ENCODE measurements at places on chromosomes 16 and 17. TPM values are rescaled to one million over a fixed set of nuclear protein-coding genes. Genes with fewer than 3 reads are reported as not detected.
A peak's percentile ranks its signal among the peaks of the same experiment; 100 is the strongest.

DNA sequence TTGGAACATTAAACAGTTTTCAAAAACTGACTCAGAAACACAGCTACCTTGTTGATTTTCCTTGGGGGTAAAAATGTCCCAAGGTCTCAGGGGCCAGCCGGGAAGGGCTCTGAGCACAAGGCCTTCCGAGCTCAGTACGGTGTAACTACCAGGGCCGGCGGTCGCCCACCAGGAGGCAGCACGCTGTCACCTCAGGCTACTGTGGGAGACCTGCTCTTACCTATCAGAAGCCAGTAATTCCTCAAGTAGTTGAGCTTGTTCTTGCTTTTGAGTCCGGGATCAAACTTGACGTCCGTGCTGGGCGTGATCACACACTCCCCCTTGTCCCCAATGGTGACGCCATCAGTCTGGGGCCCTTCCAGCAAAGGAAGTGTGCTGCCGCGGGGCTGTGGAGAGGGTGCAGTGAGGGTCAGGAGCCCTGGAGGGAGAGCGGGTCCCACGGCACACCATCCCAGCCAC, 43.4 kb upstream of the ICAM2 start:
- H3K27me3 ChIP-seq, result no peaks in the 10 kb centered on the region
- H3K27ac ChIP-seq, result peak overlapping the region; percentile 43
- peaks cover 26% of the 10 kb centered on the region for H3K4me1 ChIP-seq

DNA sequence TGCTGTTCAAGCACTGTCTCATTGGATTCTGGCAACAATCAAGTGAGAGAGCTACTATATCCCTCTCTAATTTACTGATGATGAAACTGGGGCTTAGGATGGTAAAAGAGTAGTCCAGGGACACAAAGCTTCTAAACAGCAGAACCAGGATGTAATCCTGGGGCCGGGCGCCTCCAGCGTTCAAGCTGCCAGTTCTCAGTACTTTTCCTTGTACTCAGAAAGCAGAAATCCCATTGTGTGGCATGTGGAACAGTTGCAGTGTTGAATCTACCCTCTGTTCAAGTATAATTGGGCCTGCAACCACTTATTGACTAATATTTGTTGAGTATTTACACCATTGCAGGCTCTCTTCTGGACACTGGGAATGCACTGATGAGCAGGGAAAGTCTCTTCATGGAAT, 14.5 kb upstream of the CDH13 start:
- no peak overlapping the region for H3K27ac ChIP-seq
- no peaks in the 10 kb centered on the region for H3K27me3 ChIP-seq
- no peak overlapping the region for H3K4me3 ChIP-seq
- no peaks in the 10 kb centered on the region for H3K4me1 ChIP-seq

DNA sequence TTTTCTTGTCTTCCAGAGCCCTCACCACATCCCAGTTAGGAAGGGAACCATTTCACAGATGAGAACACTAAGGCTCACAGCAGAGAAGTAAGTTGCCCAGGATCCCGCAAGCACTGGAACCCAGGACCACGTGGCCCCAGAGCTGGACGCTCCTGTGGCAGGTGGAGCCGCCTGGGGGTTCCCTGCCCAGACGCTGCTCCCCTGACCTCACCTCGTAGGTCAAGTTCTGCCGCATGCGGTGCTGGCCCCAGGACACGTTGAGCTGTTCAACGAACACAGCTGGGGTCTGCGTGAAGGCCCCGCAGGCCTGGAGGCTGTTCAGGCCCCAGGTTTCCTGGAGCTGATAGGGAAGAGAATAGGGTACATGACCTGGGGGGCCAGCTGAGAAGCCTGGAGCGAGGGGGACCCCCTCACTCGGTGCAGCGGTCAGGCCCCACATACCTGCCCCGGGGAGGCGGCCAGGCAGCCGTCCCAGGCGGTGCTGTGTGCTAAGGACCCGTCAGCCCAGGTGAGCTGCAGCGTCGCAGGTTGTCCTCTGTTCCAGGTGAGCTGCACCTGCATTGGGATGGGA, 54.1 kb downstream of the RMI2 start:
- H3K4me3 ChIP-seq, result no peak overlapping the region
- no peaks in the 10 kb centered on the region for H3K4me1 ChIP-seq
- no peak overlapping the region for H3K27ac ChIP-seq
- H3K36me3 ChIP-seq, result no peaks in the 10 kb centered on the region
- DNase-seq, result no peak
- H3K27me3 ChIP-seq, result no peaks in the 10 kb centered on the region

Gene GFAP
- total RNA-seq, result not detected

GRCh38 chr16:72502594-72503005, 330.6 kb upstream of the PMFBP1 start:
- H3K4me3 ChIP-seq, result no peak overlapping the region
- H3K27ac ChIP-seq, result no peak overlapping the region
- no peaks in the 10 kb centered on the region for H3K4me1 ChIP-seq
- H3K36me3 ChIP-seq, result no peaks in the 10 kb centered on the region
- H3K27me3 ChIP-seq, result no peaks in the 10 kb centered on the region

Gene FOXL1
- total RNA-seq, result 0.83 TPM

- no peak overlapping the region for H3K4me3 ChIP-seq
- peaks cover 14% of the 10 kb centered on the region for H3K4me1 ChIP-seq
- H3K36me3 ChIP-seq, result no peaks in the 10 kb centered on the region
- DNase-seq, result no peak
- peaks cover 4% of the 10 kb centered on the region for H3K27me3 ChIP-seq
- peak overlapping the region; percentile 14 for H3K27ac ChIP-seq
Observed at GRCh38 chr17:43745541-43745940, 13.1 kb downstream of the SOST start.

DNA sequence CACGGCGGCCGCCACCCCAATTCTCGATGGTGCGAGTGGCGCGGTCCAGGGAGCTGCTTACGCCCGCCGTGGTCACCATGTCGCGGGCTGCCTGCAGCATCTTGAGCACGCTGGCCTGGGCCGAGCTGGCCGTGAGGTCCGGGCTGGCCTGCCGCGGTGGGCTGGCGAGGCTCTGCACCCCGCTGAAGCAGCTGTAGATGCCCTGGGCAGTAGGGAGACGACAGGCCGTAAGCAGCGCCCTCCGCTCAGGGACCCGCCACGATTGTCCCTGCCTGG, 16.4 kb downstream of the GRIN2C start:
- peaks cover 22% of the 10 kb centered on the region for H3K4me1 ChIP-seq
- H3K27me3 ChIP-seq, result no peaks in the 10 kb centered on the region
- peak overlapping the region; percentile 51 for H3K4me3 ChIP-seq
- no peaks in the 10 kb centered on the region for H3K36me3 ChIP-seq

GRCh38 chr17:44110823-44111633, 12.4 kb downstream of the HDAC5 start:
- H3K27ac ChIP-seq, result peak overlapping the region; percentile 58
- peaks cover 79% of the 10 kb centered on the region for H3K4me1 ChIP-seq
- peak overlapping the region; percentile 54 for H3K4me3 ChIP-seq
- no peaks in the 10 kb centered on the region for H3K27me3 ChIP-seq

DNA sequence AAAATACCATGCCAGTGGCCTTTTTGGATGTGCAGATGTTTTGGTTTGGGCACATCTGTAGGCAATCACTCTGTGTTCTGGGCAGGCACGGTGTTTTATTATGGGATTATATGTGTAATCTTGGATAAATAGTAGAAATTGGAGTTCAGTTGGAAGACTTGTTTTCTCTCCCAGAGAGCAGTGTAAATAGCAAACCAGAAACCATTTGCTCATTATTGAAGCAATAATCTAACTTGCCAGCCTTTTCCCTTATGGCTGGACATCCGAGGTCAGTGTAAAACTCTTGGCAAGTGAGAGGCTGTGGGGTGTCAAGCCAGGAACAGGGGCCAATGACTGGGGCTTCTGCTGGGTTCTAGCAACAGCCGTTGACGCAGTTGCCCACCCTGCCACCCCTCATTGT, 69.9 kb downstream of the IRX3 start:
- no peak overlapping the region for H3K4me3 ChIP-seq
- H3K27me3 ChIP-seq, result peaks cover 5% of the 10 kb centered on the region
- no peaks in the 10 kb centered on the region for H3K4me1 ChIP-seq

DNA sequence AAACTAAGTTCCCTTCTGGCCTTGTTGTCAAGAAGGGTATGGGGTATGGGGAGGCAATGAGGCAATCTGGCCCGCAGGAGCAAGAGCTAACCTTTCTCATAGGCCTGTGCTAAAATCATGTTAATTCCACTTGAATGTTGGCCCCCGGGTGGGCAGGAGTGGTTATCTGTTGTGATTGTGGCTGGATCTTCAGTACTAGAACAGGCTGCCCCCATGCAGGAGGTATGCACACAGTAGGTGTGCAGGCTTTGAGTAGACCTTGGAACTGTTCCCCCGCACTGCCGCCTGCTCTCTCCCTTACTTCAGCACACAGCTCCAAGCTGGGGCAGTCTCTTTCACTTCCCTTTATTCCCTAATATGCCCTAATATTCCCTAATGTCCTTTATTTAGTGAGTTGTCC, 52.4 kb upstream of the TANGO6 start:
- peaks cover 34% of the 10 kb centered on the region for H3K4me1 ChIP-seq
- H3K36me3 ChIP-seq, result no peaks in the 10 kb centered on the region
- no peaks in the 10 kb centered on the region for H3K27me3 ChIP-seq
- no peak overlapping the region for H3K4me3 ChIP-seq
- H3K27ac ChIP-seq, result peak overlapping the region; percentile 44

DNA sequence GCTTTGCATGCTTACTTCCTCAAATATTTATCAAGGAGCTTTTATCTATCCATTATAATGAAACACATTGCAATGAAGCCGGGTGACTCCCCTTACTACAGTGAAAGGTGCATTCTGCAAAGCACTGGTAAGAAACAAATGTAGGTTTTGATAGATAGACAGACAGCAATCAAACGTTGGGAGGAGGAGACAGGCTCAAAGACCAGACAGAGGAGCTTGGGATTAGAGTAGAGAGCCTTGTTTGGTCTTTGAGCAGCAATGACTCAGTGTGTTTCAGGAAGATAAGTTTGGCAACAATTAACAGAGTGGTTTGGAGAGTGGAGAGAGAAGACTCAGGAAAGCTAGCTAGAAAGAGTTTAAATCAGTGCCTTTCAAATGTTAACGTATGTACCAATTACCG, 68.8 kb downstream of the ZNF18 start:
- no peak overlapping the region for H3K4me3 ChIP-seq
- H3K27ac ChIP-seq, result no peak overlapping the region
- no peaks in the 10 kb centered on the region for H3K27me3 ChIP-seq

Gene ACE
- 90.7 TPM for total RNA-seq

DNA sequence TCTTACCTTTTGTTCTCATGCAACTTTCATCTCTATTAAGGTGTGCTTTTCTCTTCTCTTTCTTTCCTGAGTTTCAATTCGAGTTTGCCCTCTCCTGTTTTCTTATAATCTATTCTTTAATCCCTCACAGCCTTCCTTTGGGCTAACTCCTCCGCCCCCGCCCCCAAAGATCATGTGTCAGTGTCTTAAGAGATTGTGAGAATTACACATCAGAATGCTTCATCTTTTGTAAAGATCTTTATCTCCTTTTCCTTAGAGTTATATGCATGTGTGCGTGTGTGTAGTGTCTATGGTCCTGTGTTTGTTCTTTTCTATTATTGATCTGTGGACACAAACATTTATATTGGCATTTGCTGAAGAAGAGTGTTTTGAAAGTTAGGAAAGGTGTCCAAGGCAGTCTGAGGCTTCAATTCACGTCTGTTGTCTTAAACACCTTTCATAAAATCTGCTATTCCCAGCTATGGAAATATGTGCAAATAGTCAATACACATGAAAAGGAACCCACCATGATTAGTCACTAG, 6.1 kb upstream of the ALDH3A2 start:
- no peaks in the 10 kb centered on the region for H3K36me3 ChIP-seq
- no peak overlapping the region for H3K4me3 ChIP-seq
- peaks cover 9% of the 10 kb centered on the region for H3K4me1 ChIP-seq
- H3K27ac ChIP-seq, result no peak overlapping the region

GRCh38 chr17:6479622-6480302, 35.5 kb downstream of the PIMREG start:
- no peak for DNase-seq
- no peak overlapping the region for H3K27ac ChIP-seq
- no peaks in the 10 kb centered on the region for H3K36me3 ChIP-seq
- H3K27me3 ChIP-seq, result no peaks in the 10 kb centered on the region
- no peak overlapping the region for H3K4me3 ChIP-seq

Gene CLDN7
- 98.7 TPM for total RNA-seq

- peak overlapping the region; percentile 49 for H3K4me3 ChIP-seq
- DNase-seq, result no peak
- peaks cover 32% of the 10 kb centered on the region for H3K4me1 ChIP-seq
- peak overlapping the region; percentile 73 for H3K27ac ChIP-seq
Observed at GRCh38 chr16:3004781-3005284, 7.9 kb upstream of the CLDN9 start.

DNA sequence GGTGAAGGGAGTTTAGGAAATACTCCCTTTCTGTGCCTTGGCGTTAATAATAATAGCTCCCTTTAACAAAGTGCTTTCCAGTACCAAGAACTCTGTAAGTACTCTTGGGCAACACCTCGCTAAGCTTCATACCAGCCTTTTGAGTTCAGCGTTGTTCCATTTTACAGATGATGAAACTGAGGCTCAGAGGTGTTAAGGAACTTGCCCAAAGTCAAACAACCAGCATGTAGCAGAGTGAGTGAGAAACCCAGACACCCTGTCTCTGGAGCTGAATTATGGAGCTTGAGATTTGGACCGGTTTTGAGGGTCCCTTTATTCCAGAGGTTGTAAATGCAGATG, 607 bp downstream of the KATNIP start:
- H3K4me1 ChIP-seq, result peaks cover 40% of the 10 kb centered on the region
- peak overlapping the region; percentile 80 for H3K4me3 ChIP-seq
- H3K27me3 ChIP-seq, result no peaks in the 10 kb centered on the region
- H3K36me3 ChIP-seq, result peaks cover 5% of the 10 kb centered on the region
- H3K27ac ChIP-seq, result peak overlapping the region; percentile 90
- no peak for DNase-seq

DNA sequence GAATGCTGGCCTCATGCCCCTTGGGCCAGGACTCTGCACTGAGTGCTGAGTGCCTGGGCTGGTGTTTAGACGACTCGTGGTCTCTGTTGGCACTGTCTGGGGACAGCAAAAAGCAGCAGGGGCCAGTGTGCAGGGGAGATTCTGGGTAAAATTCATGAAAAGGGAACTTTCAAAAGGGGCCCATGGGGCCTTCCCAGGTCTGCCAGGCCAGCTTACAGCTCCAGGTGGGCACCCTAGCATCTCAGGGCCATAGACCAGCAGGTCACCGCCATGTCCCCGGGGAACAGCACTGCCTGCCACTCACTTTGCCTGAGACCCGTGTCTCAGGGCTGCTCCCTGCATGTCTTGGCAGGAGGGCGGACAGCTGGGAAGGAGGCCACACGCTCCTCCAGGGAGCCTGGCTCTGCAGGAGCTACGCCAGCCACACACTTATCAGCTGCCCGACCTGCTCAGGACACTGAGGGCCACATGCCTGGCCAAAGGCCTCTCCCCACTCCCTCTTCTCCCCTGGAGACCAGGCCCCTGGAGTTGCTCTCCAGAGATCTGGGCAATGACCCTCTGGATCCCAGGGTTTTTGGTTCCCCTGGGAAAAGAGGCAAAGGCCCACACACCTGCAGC, 8.8 kb upstream of the FASN start:
- no peak for DNase-seq
- H3K36me3 ChIP-seq, result no peaks in the 10 kb centered on the region
- peaks cover 65% of the 10 kb centered on the region for H3K4me1 ChIP-seq
- peak overlapping the region; percentile 50 for H3K4me3 ChIP-seq
- H3K27ac ChIP-seq, result peak overlapping the region; percentile 91
- H3K27me3 ChIP-seq, result no peaks in the 10 kb centered on the region
